NCI-H187 treated with DMSO at 0.1 percent for 48 hours (cell line): ENCODE measurements at places on chromosomes 3 and 15.

DNA sequence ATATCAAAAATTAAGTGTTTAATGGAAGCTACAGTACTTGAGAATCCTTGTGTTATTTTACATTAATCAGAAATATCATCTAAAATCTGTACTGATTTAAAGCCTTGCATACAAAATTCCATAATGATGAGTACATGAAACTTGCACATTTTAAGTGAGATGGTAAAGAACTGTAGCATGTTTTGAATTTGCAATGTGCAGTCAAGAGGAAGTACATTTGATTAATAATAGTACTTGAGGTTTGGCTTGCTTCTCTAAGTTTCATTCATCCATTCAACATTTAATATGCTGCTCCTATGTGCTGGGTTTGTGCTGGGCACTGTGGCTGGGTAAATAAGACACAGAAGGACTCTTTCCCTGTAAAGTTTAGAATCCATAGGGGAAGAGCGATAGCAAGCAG lies 332.3 kb downstream of the CNTN3 start:
- no peak for DNase-seq

- no peak for DNase-seq
Measured at GRCh38 chr3:141410408-141410807, 42.1 kb downstream of the ZBTB38 start.

DNA sequence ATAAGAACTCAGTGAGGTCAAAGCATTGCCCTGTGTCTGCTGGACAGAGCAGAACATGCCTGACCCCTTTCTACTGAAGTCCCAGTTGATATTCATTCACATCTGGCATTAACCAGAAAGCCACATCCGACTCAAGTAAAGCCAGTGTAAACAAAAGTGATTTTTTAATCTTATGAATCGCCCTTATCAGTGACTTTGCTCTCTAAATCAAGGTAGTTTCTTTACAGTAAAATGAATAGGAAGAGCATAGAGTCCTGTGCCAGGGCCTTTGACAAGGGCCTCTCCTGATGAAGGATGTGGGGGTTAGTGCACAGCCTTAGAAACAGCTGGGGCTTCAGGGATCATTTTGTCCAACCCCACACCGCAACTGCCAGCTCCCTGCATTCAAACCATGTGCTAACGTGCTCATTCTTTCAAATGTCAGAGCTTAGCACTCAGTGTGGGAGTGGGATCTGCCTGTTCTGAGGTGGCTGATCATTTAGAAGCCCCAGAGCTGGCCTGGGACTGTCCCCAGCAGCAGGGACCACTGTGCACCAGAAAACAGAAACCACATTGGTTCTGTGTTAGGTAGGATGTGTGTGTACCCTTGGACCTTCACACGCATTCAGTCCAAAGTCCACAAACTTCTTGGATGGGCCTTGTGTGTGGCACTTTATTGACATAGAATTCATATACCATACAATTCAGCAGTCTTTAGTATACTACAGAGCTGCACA lies 55.3 kb downstream of the CCR4 start:
- no peak for DNase-seq

- DNase-seq: no peak
Measured at GRCh38 chr3:31096661-31097395, 202.4 kb upstream of the GADL1 start.

- DNase-seq: no peak
Measured at GRCh38 chr3:48739617-48739954, 22.6 kb upstream of the IP6K2 start.

GRCh38 chr3:11776346-11776745 lies 70.3 kb downstream of the TAMM41 start:
- DNase-seq: no peak

DNA sequence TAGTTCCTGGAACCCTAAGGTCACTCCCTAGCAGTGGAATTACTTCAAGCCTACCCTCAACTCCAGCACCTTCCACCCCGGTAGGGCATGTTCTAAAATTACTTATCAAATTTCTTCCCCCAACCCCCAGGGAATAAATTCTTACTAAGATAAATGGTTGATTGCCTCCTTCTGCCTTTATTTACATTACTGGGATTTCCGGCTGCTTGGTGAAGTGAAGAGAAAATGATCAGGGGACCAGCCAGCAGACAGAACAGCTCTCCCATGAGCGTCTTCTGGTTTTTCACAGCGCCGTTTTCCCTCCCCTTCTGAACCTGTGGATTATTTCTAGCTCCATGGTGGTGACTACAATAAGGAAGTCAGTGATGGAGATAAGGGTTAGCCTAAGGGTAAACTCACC lies 521.5 kb upstream of the PPP2R3A start:
- no peak for DNase-seq
